ENCODE measurements at places on chromosomes 2 and 18.

DNA sequence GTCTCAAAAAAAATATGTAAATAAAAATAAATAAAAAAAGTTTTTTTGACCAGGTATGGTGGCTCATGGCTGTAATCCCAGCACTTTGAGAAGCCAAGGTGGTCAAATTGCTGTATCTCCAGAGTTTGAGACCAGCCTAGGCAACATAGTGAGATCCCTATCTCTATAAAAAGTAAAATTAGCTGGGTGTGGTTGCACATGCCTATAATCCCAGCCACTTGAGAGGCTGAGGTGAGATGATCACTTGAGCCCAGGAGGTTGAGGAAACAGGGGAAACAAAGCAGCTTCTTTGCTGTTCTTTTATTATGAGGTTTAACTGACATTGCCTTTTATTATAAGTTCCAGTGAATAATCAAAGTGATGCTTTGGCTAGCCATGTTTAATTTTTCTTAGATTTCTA lies 25.0 kb downstream of the ACTR2 start:
- DNase-seq, result no peak

GRCh38 chr18:32910694-32911296 lies 138.0 kb upstream of the KLHL14 start:
- no peak for DNase-seq

- no peak for DNase-seq
Measured at GRCh38 chr2:58289029-58289428, 47.9 kb upstream of the FANCL start.

DNA sequence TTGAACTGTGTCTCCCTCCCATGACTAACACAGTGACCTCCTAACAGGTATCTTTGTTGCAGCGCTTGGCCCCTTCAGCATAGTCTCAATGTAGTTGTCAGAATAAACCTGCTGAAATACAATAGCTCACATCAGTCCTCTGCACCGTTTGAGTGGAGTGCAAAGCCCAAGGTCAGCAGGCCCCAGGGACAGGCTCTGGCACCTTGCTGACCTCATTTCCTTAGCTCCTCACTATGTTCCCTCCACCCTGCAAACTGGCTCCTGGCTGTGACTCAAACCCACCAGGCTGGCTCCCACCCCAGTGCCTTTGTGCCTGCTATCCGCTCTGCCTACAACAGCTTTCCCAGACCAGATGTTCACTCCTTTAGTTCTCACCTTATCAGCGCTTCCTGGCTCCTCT lies 146.7 kb downstream of the LRATD1 start:
- DNase-seq, result no peak

- DNase-seq, result no peak
Measured at GRCh38 chr2:98912221-98912851, 23.7 kb downstream of the CRACDL start.

DNA sequence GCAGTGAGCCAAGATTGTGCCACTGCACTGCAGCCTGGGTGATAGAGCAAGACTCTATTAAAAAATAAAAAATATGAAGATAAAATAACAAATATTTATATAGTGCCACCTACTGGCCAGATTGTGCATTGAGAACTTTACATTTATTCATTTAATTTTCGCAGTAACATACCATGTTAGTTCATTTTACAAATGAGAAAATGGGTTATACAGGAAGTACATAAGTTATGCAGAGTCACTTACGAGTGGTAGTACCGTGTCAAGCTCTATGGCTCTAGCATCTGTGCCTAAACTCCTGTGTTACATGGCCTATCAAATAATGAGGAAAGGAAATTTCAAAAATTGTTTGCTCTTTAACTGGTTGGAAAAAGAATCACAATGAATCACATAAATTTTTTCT lies 27.9 kb downstream of the RIF1 start:
- no peak for DNase-seq

GRCh38 chr18:9613550-9614400 lies 584 bp downstream of the PPP4R1 start:
- DNase-seq, result peak; percentile 16

DNA sequence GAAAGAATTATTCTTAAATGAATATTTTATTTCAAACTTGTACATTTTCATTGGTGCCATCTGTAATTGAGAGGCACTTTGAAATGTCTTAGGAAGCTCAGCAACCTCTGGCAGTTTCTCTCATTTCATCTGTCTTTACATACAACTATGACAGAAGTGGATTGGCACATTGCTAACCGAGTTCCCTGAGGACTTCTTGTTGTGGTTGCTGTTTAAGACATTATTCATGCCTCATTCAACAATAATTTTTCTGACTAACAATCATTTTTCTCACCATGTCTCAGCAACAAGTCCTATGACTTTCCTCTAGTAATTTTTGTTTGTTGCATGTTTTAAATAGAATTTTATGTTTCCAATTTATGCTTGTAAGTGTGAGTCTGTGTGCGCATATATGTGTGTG lies 284.0 kb upstream of the CWC22 start:
- DNase-seq, result no peak

DNA sequence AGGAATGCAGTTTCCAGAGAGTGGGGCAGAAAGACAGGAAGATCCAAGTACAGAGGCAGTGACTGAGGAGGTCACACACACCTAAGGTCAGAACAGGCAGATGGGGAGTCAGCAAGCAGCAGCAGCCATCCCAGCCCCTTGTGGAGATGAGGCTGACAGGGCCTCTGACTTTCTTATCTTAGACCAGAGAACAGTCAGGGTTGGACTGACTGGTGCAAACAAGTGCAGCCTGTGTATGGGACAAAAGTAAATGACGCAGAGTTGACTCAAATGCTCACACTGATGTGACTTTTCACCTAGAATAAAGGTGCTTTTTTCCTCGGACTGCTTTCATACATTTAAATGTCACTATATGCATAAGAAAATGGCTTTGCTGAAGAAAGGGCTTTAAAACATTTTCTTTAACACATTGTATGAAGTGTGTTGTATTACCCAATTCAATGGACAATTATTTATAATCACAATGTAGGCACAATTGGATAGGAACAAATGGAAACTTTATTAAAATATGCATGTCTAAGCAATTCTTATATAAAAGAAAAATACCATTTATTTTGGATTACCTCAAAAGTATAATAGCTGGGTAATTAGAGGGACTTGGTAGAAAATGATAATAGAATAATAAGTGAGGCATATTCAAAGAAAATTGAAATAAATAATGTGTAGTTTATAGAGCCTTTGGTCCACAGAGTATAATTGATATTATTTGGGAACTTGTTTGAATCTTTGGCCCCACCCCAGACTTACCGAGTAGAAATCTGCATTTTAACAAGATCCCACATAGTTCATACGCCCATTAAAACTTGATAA lies 1321.5 kb upstream of the CELF4 start:
- DNase-seq, result no peak

DNA sequence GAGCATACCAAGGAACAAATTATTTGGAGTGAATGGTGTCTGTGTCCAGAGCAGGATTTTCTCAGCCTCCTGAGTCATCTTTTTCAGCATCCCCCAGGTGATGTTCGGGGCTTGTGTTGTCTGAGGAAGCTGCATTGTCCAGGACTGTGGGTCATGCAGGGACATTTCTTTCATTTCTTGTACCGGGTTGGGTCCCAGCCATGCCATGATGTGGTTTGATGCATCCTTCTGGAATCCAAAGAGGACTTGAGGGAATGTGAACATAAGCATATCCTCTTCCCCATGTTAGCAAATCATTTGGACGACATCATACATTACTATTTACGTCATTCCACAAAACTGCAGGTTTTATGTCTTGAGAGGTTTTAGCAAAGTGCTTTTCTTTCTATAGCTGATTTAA lies 797.8 kb downstream of the CCDC85A start:
- DNase-seq, result no peak

GRCh38 chr2:96856776-96857666 lies 795 bp downstream of the ANKRD39 start:
- DNase-seq, result no peak

DNA sequence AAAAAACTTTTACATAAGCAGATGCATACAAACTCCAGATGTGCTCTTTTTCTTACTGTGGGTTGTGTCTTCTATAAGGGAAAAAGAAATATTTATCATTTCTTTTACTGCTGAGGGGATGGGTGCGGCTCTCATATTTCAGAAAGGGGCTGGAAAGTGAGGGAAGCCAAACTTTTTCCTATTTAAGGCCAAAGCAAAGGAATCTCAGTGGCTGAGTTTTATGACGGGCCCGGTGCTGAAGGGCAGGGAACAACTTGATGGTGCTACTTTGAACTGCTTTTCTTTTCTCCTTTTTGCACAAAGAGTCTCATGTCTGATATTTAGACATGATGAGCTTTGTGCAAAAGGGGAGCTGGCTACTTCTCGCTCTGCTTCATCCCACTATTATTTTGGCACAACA lies at the start of gene COL3A1:
COL3A1 (plus strand) TSS at position 210 of the 400 bp plus-strand sequence; CDS start at position 327, 117 bp downstream.
- DNase-seq, result no peak

DNA sequence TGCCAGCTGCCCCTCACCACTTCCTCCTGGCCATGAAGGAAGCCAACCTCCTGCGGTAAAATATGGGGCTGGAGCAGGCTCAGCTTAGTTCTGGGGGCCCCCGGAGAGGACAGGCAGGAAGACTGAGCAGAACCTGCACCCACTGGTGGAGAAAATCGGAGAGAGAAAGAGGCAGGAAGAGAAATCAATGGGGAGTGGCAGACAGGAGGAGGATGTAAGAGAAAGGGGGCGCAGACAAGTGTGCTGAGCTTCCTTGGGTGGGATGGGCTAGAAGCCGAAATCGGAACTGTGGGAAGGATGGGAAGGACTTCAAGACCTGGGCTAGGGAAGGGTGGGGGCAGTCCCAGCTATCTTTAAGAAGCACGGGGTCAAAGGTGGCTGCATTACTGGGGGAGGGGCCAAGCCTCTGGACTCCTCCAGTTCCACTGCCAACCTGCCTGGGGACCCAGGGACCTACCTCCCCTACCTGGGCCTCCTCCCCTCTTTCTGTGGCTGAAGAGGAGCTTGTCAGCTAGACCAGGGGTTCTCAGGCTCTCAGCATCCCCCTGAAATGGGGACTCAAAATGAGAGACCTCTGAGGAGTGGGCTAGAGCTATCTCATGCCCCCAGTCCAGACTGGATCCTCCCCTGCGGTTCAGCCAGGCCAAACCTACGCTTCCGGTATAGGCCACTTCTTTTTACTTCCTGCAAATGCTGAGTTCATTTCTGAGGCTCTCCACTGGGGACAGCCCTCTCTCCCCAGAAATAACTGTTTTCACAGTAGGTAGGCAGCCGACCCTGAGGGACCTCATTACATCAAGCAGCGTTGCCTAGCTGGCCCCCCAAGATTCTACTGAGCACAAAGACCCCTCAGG lies 33.6 kb upstream of the B3GNT7 start:
- DNase-seq, result no peak

DNA sequence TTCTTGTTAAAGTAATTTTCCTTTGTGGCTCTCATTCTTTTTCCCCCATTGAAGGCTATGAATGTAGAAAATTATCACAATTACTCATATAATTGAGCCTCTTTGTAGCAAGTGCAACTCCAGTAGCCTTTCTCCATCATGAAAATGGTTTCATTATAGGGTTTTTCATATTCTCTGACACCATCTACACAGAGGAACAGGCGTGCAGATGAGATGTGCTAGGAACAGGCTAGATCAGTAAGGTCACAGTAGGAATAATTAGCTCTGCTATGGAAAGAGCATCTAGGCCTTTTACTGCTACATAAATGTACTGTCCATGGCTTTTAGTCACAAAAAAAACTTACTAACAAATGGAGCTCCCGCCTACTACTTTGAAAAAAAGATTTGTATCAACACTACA lies 12.6 kb upstream of the DLX1 start:
- no peak for DNase-seq

- no peak for DNase-seq
Measured at GRCh38 chr18:10213526-10213925, 240.9 kb upstream of the APCDD1 start.

GRCh38 chr18:77557046-77557587 lies 307.5 kb downstream of the GALR1 start:
- no peak for DNase-seq

- DNase-seq, result no peak
Measured at GRCh38 chr2:40773291-40773690, 321.4 kb upstream of the SLC8A1 start.

- DNase-seq, result no peak
Measured at GRCh38 chr18:73288813-73289212, 421.0 kb upstream of the NETO1 start.

GRCh38 chr2:225184948-225185347 lies 142.7 kb upstream of the DOCK10 start:
- DNase-seq, result no peak

- DNase-seq, result no peak
Measured at GRCh38 chr18:830315-830901, 18.4 kb upstream of the YES1 start.

DNA sequence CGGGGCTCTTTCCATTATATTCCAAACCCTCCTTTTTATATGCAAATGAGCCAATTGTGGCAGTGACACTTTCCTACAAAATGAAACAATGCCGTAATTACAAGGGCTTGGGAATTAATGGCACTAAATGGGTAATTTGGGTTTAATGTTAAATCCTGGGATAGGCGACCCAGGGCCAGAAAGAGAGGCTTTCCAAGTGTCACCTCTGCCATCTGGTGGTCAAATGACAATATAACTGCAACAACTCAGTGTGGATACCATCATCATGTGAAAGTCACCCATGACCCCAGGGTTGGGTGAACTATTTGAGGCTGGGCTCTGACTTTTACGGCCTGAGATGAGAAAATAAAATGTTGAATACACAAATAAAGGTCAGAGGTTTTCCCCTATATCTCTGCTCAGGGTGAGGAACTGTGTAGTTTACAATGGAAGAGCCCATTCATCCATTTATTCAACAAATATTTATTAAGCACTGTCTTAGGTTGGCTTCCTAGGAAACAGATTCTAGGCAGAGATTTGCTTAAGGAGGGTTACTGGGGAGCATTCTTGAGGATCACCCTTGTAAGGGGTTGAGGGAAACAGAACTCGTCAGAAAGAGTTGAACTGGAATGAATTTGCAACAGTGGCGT lies 13.6 kb upstream of the THADA start:
- DNase-seq, result no peak

DNA sequence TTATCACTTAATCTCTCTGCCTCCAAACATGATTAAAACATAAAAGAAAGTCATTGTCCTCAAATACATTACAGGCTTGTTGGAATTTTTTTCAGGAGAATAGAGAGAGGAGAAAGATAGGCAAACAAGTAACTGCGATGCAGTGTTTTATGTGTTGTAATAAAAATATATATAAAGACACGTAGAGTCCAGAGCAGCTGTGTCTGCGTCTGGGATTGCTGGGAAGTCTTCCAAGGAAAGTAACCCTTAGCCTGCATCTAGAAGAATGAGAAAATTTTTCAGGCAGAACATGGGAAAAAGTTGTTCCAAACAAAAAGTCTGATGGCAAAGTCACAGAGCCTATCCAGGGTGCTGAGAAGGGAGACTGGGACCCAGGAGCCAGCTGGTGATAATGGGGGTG lies 91.8 kb upstream of the ST6GAL2 start:
- no peak for DNase-seq

DNA sequence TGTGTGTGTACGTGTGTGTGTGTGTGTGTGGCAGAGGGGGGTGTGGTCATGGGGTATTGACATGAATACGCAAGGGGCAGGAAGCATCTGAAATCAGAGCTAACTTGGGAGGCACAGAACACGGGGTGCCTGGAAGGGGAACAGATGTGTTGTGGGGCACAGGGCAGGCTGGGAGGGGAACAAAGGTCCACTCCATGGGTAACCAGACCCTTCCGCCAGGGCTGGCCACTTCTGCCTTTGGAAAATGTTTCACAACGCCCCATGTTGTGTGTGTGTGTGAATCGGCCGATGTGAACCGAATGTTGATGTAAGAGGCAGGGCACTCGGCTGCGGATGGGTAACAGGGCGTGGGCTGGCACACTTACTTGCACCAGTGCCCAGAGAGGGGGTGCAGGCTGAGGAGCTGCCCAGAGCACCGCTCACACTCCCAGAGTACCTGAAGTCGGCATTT lies at the start of gene SLC11A1:
SLC11A1 (plus strand) TSS at position 358 of the 451 bp plus-strand sequence. CDS start 96 bp downstream, outside the sequence.
- DNase-seq, result no peak
